ENCODE measurements at places on chromosomes 3 and 15.

GRCh38 chr15:42413920-42414319 lies 54.6 kb downstream of the CAPN3 start:
- no peak for DNase-seq

DNA sequence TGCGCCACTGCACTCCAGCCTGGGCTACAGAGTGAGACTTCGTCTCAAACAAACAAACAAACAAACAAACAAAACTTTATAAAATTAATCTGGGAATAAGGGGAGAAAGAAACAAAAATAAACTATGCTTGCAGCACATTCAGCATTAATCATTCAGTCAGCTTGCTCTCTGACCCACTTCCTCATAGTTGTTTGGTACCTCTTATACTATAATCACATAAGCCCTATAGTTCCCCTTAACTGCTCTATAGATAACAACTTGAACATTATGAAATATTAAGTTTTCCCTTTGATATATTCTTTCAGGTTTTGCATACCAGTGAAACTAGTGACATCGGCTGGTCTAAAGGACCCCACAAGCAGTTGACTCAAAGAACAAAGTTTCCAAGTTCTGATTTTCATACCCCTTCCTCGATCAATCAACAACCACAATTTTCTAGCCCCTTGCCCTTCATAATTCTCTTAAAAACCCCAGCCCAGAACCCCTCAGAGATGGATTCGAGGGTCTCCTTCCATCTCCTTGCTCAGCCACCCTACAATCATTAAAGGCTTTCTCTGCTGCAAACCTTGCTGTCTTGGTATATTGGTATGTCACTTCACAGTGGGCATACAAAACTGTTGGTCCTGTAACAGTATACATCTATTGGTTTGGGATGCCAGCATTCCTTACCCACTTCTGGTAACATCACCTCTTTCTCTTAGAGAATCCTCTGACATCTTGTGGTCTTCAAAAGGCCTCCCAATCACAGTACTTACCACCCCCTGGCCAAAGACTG lies 26.4 kb downstream of the BCL2L10 start:
- DNase-seq, result no peak

- no peak for DNase-seq
Observed at GRCh38 chr3:177733936-177734335, 536.7 kb upstream of the TBL1XR1 start.

- DNase-seq, result no peak
Observed at GRCh38 chr3:103953796-103954195, 1412.9 kb upstream of the ALCAM start.

DNA sequence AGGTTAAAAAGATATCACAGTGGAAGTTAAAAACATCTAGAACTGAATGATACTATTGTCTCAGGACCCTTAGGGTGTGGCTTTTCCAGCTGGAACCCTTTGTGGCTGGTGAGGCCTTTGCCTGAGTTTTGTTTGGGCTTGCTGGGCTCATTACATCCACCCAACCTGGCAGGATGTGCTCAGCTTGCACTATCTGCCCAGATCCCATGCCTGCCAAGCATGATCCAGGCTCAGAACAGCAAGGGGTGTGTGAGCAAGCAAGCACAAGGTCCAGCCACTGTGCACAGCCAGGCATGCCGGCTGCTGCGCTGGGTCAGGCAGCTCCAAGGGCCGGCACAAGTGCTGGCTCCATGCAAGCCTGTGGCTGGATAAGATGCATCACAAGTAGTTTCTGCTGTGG lies 512.7 kb upstream of the CDIN1 start:
- no peak for DNase-seq
